Activated CD4-positive, CD25-positive, alpha-beta regulatory T cell (primary cell): ENCODE measurements at places on chromosomes 12 and 14.

- peak; percentile 25 for DNase-seq
Observed at GRCh38 chr14:22071006-22071405, 397.4 kb upstream of the OR4E1 start.

- DNase-seq, result no peak
Observed at GRCh38 chr12:127396734-127397133, 870.2 kb upstream of the TMEM132C start.

DNA sequence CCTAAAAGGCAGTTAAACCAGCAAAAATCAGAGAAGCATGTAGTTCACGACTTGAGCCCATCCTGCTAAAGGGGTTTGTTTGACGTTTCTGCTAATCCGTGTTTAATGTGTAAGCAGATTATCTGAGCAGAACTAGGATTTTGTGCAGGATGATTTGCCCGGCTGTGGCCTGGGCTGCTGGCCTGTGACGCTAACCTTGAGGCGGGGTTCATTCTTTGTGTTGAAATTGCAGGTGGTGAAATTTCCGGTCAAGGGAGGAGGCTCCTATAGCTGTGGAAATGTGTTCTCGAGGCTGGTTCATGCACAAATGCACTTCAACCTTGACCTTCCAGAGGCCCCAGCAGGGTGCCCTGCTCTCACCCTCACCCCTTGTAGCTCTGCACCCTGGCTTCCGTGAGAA, 63.7 kb downstream of the SLC24A4 start:
- no peak for DNase-seq

DNA sequence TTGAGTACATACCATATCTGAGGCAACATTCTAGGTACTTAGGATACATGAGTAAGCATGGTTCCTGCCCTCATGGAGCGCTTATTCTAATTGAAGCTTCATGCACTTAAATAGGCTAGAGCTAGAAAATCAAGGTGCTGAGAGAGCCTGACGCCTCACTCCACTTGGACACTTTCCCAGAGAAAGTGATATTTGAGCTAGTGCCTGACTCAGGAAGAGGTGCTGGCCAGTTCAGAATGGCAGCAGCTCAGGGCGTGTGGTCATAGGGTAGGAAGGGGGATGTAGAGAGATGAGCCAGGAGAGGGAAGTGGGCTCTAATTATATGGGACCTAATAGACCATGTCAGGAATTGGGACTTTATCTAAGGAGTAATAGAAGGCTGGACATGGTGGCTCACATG, 33.3 kb downstream of the TULP3 start:
- no peak for DNase-seq

DNA sequence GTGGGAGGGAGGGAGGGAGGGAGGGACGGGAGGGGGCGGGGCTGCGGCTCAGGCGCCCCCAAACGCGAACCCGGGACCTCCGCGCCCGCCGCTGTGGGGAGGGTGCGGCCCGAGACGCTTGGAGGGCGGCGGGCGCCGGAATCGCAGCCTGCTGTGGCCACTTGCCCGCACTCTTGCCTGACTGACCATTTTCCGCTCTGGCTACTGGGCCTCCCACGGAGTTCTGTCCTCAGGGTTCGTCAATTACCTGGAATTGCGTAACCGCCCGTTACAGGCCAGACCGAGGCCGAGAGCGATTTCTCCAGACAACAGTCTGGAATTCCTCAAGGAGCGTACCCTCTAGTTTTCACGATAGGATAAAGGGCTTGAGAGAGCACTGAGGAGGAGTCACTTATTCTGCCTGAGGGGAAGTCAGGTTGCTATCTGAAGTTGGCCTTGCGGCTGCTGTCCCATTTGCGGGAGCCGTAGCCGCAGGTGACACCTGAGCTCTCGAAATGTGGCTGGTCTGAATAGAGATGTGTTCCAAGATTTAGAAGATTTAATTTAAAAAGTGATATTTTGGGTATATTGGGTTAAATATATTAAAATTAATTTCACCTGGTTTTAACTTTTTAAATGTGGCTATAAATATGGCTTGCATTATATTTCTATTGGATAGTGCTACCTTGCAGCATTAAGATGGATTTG, 446 bp upstream of the ZNF641 start:
- no peak for DNase-seq

GRCh38 chr12:5094551-5094950, 50.9 kb downstream of the KCNA5 start:
- DNase-seq, result no peak

DNA sequence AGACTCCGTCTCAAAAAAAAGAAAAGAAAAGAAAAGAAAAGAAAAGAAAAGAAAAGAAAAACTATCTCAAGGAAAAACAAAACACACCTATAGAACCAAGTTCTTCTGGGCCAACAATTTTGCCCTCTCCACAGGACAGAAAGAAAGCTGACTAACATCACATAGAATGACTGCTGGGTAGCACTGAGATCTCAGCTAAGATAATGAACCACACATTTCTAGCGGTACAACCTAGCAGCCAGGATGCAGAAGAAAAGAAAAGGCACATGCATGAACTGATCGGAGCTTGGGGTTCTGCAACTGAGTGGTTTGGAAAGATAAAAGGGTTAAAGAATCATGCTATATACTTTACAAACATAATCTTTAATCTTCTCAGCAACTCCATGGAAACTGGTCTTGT, 19.5 kb downstream of the TMED10 start:
- no peak for DNase-seq

DNA sequence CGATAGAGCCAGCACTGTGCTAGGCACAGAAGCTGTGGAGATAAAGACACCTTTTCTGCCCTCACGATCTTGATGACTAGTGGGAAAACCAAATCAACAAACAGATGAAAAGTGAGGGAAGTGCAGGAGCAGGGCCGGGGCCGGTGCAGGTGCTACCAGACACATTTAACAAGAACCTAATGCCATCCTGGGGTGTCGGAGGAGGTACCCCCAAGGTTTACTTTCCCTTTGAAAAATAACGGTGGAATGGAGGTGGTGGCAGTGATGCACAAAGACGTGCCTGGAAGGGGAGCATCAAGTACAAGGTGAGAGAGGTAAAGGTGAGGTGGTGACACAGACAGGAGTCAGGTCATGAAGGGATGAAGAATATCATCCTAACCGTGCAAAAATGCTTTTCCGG, 22.1 kb downstream of the SLC6A13 start:
- DNase-seq, result no peak

- no peak for DNase-seq
Observed at GRCh38 chr12:100447381-100447780, 26.3 kb upstream of the NR1H4 start.

DNA sequence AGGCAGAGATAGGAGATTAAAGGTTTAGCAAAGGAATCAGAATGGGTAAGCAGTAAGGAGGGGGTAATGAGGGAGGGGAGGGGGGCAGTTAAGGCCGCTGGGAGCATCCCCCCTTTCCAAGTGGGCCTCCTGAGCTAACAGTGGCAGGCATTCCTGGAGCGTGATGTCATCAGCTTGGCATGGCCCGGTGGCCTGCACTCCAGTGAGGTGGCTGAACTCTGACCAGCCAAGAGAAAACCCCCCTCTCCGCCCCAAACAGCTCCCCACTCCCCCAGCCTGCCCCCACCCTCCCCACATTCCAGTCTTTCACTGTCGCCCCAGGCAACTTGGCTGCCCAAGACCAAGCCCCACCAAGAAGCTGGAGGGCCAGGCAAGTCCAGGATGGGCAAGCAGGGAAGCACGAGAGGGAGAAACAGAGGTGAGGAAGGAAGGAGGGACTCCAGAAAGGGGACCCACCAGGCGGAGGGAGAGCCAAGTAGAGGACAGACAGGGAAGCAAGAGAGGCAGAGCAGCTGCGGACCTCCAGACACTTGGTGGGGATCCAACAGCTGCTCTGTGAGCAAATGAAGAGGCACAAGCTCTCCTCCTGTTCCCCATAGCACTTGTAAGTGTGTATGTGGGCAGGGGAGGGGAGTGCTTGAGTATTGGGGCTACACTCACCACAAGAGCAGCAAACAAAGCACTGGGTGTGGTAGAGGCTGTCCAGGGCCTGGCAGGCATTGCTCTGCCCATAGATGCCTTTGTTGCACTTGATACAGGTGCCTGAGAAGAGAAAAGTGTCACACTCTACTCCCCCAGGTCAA, 4.5 kb downstream of the AJUBA start:
- DNase-seq, result no peak

DNA sequence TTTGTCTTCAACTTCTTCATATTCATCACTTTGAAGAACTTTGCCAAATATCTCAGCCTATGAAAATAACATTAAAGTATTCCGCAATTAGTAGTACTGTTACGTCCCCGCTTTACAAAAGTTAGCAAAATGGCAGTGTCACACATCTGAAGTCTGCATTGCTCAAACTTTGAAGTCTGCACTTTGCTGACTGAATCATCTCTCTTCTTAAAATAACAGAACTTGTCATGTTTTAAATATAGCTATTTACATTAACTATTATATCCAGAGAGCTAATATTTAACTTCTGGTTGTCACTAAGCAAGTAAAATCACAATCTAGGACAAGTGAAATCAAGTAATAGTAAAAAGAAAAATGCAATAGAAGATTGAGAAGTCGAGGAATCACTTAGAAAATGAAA, 34.5 kb downstream of the IPO8 start:
- DNase-seq, result no peak

- DNase-seq, result no peak
Observed at GRCh38 chr14:103293465-103293864, 40.6 kb upstream of the EIF5 start.

DNA sequence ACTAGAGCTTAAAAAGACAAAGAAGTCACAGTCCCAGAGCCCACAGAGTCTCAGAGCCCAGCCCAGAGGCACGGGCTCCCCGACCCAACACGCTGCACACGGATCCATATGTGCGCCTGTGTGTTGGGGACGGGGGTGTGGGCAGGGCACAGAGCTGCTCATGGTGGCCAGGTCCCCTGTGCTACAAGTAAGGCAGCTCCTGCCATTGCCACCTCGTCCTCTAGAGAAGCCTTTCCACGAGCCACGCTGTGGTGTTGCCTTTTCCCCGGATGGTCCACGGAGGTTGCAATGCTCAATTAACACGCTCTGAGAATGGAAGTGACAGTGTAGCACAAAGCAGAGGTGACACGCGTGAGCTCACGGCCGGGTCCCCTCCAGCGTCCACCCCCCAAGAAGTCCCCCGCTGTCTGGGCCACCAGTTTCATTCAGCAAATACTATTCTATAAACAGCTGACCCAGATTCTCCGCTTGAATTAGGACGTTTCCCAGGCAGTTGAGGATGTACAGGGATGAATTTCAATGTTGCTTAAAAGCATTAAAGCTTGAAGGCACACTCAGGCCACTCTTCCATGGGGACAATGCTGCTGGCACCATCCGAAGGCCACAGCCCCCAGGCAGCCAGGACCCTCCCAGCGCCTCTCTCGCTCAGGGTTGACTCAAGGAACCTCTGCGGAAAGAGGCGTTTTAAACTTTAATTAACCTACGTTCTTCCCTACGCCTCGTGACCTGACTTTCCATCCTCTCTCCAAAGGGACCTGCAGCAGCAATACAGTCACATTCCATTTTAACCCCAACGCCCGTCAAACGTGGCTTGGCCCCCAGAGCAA, 22.7 kb upstream of the EIF5 start:
- DNase-seq, result no peak

- DNase-seq, result no peak
Observed at GRCh38 chr12:82223426-82223825, 134.8 kb downstream of the CCDC59 start.

DNA sequence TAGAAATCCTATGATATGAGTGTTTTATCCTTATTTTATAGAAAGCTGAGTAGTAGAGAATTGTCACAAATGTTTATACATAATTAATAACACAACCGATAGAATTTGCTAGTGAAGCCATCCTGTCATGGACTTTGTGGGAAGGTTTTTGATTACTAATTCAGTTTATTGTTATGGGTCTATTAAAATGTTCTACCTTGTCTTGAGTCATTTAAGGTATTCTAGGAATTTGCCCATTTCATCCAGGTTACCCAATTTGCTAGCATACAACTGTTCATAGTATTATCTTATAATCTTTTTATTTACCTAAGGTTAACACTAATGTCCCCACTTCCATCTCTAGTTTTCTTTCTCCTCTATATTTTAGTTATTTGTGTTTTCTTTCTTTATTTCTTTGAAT, 553.1 kb upstream of the ATXN7L3B start:
- DNase-seq, result no peak

DNA sequence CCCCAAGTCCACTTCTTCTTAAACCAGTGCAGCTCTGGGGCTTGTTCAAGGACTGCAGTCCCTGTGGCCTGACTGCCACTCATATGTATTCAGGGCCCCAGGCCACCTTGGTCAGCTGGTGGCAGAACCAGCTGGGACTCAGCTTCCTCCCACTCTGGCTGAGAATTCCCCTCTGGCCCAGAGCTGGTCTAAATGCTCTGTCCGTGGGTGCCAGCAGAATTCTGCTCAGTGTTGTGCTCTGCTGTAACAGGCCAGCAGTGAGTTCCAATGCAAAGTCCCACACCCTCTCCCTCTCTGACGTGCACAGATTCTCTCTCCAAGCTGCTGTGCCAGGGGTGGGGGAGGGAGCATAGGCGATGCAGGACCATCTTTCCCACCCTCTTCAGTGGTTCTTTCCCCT, 210.4 kb upstream of the RGS6 start:
- DNase-seq, result no peak

DNA sequence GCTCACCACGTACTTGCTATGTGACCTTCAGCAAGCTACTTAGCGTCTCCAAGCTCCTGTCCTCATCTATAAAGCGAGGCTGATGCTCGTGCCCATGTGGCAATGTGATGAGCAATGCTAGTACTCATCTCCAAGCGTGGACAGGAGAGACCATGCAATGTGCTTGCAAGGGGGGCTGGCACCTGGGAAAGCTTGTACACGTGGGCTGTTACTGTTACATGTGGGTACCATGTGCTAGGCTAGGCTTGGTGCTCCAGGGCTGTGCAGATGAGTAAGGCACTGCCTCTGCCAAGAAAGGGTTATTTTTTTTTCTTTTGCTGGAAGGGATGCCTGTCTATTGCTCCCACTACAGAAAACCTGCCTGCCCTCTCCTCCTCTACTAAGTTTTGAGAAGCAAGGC, 46.6 kb downstream of the TSPAN11 start:
- no peak for DNase-seq

- no peak for DNase-seq
Observed at GRCh38 chr14:75577090-75577489, 1.3 kb upstream of the FLVCR2 start.

- no peak for DNase-seq
Observed at GRCh38 chr12:47411966-47412365, 293.9 kb downstream of the RPAP3 start.

DNA sequence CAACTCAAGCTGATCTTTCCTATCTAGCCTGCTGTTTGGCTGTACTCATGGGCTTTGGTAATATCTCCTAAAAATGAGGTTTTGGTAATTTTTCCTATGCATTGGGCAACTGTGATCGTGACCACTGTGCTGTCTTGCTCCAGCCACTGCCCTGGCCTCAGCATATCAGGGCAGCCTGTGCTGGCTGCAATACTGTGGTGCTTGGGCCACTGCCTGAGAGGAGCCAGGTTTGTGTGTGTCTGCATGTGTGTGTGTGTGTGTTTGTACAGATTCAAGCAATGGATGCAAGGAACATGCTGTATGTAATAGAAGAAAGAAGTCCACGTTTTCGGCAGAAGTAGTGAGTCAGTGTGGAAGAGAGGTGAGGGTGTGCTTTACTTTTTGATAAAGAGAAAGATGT, 13.0 kb downstream of the ERG28 start:
- DNase-seq, result no peak
